Fibroblast of gingiva (primary cell): ENCODE measurements at places on chromosomes 16 and 17.

- DNase-seq: peak; percentile 95
These were observed at the start of gene IRX3 for GRCh38 chr16:54286366-54287130. Gene IRX3, minus strand, starts transcription at chr16:54286787. Its CDS starts 737 bp downstream, at chr16:54286050.

DNA sequence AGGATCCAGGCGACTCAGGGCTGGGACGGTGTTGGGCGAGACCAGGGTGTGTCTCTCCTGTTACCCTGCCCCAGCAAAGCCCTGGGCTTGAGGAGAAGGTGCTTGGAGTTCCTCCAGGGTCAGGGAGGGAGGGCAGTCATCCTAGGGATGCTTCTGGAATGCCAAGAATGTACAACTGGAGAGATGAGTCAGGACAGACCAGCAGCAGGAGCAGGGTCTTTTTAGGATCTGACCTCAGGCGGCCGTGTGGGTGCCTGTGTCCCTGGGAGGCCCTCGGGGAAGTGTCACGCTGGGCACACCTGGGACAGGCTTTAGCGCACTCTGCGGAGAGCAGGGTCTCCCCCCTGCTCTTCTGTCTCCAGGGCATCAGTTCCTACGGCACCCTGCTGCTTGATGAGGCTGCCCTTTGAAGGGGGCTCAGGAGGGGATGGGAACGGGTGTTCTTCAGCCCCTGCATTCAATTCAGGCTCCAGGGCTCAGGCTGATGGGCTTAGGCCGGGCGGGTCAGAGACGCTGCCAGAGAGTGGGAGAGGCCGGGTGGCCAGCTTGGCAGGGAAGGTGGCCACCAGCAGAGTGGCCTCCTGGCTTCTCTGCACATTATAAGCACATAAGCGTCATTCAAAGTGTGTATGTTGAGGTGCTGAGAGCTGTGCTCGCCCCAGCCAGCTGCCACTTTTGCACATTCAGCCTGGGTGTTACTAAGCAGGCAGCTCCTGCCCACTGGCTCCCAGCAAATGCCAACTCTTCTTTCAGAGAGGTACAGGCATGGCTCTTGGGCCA is 8.4 kb upstream of the MTSS2 start:
- peak; percentile 91 for DNase-seq

DNA sequence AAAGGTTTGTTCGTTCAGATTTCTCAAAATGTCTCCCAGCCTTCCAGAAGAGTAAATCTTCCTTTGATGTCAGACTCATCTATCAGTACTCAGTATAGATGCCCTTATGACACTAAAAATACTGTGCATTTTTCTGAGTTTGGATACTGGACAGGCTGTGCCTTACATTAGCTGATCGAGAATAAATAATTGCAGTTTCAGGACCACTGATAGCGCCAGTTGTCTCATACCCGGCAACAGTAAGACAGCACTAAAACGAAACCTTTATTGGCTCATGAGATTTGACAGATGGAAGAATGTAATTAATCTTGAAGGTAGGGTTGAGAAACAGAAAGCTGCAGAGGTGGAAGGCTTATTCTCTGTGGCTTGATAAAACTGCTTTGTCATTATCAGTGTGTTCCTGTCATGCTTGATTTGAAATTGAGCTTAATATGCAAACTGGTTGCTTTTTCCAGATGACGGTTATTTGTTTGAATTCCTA is 1.2 kb downstream of the ATP6V0A1 start:
- peak; percentile 29 for DNase-seq

- peak; percentile 33 for DNase-seq
These were observed 24.1 kb downstream of the NPTX1 start for GRCh38 chr17:80452173-80452915.

GRCh38 chr17:20223808-20224328 is 214.7 kb downstream of the SPECC1 start:
- DNase-seq: no peak

DNA sequence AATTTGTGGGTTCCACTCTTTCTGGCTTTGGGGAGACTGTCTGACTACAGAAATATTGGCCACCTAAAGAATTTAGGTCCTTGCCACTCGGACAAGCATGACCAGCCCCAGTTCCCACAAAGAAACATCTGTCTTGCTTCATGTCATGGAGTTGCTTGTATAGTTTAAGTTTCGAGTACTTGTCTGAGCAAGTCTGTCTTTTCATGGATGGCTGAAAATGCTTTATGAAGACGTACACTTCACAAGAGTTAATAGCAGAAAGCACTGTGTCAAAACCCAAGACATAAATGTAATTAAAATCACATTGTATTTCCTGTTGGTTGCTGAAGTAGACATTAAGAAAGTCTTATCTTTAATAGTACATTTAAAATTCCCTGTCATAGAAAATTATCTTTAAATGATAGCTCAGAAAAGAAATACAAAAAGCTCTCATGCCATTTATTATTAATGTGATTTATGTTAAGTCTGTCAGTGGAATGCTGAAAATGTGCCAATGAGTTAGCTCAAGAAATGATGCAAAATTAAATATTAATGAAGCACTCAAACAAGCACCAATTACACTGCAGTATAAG is 29.8 kb upstream of the XYLT2 start:
- no peak for DNase-seq

DNA sequence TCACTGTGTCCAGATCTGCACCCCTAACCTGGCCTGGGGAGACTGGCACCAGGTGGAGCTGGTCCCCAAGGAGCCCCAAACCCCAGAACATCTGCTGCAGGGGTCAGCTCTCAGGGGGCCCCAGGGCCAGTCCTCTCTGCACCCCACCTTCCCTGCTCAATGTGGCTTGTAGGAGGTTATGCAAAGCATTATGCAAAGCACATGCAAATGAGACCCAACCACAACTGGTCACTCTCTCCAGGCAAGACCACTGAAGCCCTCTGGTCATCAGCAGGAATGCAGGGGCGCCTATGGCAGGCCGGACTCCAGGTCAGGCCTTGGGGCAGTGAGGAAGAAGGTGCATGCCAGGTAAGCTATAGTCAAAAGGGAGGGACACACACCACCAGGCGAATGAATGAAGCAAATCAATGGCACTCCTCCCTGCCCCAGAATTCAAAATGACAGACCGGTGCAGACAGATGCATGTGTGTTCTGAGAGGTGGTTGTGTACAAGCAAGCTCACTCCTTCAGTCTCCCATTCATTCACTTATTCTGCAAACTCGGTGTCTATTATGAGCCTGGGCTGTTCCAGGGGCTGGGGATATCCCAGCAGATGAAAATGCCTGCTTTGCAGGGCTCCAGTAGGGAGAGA is 48.0 kb downstream of the TMEM235 start:
- no peak for DNase-seq

- DNase-seq: peak; percentile 78
These were observed 9.5 kb upstream of the MRC2 start for GRCh38 chr17:62617894-62618472.

- DNase-seq: no peak
These were observed 24.2 kb downstream of the SLC12A3 start for GRCh38 chr16:56889206-56889605.

DNA sequence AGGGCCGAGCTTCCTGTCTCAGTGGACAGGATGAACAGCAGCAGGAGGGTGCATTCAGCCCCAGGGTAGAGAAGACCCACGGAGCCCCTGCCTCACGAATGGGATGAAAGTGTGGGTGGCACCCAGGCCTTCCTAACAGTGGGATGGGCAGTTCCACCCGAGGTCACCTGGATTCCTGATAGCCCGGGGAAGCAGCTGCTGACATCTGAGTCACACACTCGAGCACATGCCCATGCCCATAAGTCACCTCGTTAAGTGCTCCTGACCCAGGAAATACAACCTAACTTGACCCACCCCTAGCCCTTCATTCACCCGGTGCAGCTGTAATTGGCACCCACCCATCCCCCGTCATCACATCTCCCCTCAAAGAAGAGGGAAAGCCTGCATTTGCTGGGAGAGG is 85.3 kb upstream of the FOXF1 start:
- DNase-seq: no peak

DNA sequence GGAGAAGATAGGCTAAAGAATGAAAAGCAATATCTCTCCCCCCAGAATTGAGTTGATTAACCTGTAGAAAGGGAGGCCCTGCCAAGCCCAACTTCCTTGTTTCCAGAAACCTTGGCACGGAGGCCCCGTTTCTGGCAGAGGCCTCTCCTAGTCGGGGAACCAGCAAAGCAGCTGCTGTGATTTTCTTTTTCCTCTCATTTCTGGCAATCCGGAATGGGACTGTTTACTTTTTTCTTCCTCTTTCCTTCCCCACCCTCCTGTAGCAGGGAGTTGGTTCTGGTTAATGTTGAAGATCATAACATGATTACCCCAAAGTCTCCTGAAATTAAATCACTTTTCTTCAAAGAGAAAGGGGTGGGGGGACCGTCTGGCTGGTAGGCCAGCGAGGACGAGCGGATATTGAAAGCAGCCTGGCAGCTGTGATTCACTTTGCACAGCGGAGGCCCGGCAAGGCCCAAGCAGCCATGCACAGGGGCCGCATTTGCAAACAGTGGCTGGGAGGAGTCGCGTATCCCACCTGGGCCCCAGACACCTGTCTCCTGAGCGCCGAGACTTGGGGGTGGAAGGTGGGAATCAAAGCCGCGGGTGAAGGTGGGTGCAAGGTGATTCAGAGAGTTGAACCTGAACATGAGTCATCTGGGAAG is 51.5 kb downstream of the NTN1 start:
- no peak for DNase-seq

DNA sequence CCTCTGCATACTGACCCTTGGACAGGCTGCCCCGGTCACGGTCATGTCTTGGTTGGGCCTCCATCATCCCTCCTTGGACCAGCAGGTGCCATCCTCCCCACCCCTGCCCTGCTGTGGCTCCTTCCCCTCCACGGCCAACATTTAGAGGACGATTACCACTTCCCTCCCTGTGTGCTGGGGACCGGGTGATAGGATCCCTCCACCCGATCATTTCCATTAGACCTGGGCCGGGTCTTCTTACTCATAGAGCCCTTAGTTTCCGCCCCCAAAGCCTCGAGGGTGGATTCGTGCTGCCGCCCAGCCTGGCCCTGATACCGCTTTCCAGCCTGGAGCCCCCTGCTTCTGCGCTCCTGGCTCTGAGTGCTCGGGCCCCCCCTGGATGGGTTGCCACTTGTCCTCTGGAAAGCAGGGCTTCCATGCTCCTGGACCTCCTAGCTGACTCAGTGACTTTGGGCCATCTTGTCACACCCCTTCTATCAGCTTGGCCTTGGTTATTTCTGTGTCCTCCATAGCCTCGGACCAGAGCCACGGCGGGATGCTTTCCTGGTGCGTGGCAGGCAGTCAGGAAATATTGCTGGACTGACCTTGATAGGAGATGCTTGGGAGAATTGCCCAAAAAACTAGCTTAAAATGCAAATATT is 171.4 kb downstream of the SEC14L1 start:
- DNase-seq: no peak

DNA sequence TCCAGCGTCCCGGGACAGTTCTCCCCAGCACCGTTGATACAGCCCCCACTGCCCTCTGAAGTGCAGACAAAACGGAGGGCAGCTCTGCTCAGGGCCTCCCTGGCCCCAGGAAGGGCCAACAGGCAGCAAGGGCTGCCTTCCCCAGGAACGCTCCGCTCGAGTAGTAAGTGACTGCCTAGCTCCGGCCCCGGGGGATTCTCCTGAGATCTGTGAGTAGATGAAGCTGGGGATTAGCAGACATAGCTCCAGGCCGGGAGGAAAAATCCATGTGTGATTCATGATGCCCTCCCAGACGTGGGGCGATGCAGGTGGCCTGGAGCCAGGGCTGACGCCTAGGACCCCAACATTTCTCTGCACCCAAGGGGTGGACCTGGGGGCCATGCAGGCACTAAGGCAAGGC is 85.3 kb downstream of the ENGASE start:
- no peak for DNase-seq

- DNase-seq: no peak
These were observed 4.3 kb upstream of the KANSL1 start for GRCh38 chr17:46197530-46197929.

GRCh38 chr17:60390925-60391470 is 935 bp downstream of the USP32 start:
- peak; percentile 54 for DNase-seq

GRCh38 chr17:60562421-60562820 is 36.4 kb upstream of the APPBP2 start:
- DNase-seq: no peak
